Activated CD8-positive, alpha-beta memory T cell treated with anti-CD3 and anti-CD28 coated beads, Interleukin-2, amount 10 ng/mL, durations not matched to agents 7 days and 5 days (primary cell): ENCODE measurements at places on chromosomes 4 and X. TPM values are rescaled to one million over a fixed set of nuclear protein-coding genes. Genes with fewer than 3 reads are reported as not detected.

The GABRG1 gene
- not detected for total RNA-seq

The FGFBP2 gene
- total RNA-seq, result 9.0 TPM

The CEP44 gene
- 25.8 TPM for total RNA-seq

The RAB41 gene
- not detected for total RNA-seq

The SPANXN1 gene
- total RNA-seq, result not detected

The FGD1 gene
- total RNA-seq, result not detected

DNA sequence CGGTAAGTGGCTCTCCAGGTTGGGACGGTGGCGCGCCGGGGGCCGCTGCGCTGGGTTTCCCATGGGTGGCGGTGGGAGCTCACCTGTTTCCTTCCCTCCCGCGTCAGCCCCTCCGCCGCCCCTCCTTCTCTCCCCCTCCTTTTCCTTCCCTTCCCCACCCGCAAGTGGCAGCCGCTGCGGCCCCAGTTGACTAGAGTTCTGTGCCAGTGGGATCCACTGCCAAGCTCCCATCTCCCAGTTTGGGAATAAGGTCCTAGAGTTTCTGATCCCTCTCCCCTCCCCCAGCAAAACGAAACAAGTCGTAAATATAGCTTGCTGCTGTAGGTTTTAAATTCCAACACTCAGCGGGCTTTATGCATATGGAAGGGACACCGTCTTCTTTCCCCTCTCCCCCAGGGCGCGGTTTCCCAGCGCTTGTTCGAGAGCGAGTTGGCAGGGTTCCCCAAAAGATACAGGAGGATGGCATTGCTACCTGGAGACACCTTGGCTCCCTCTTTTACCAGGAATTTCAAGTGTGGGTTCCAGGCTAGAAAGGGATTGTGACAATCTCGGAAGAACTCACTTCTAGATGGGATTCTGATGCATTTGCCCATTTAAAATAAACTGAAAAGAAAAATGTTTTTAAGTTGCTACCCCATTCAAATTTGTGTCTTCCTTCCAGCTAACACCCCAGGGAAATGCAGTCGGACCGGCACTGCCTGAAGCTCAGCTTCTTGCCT, 1.2 kb downstream of the TLL1 start:
- DNase-seq, result no peak
- no peaks in the 10 kb centered on the region for H3K36me3 ChIP-seq
- peaks cover 58% of the 10 kb centered on the region for H3K27me3 ChIP-seq
- peak overlapping the region; percentile 22 for H3K4me3 ChIP-seq
- H3K27ac ChIP-seq, result no peak overlapping the region

- peak within 1 kb of the TSS; percentile 65 for H3K4me3 ChIP-seq
- peak; percentile 64 for DNase-seq
Observed at GRCh38 chr4:86359944-86360478, at the start of gene MAPK10. TSS of gene MAPK10 (minus strand) at chr4:86360053.

DNA sequence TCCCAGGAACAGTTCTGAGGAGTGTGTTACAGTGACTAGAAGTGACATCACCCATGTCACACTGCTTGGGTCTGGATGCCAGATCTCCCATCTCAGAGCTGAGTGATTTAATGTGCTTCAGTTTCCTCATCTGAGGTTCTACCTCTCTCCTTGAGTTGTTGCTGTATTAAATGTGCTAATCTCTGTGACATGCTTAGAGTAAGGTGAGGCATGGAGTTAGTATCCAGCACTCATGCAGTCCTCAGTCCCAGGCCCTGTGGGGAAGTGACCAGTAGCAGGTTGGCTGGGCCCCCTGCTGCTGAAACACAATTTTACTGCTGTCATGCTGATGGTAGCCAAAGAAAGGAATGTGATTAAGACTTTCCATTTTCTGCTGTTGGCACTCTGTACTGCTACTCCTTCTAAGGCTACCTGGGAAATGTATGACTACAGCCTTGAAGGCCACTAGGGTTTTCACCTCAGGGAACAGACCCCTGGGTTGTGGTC, 639.6 kb downstream of the MID1IP1 start:
- no peaks in the 10 kb centered on the region for H3K27me3 ChIP-seq
- peak; percentile 41 for DNase-seq
- H3K4me1 ChIP-seq, result peaks cover 24% of the 10 kb centered on the region
- H3K36me3 ChIP-seq, result no peaks in the 10 kb centered on the region
- H3K4me3 ChIP-seq, result peak overlapping the region; percentile 67
- peak overlapping the region; percentile 91 for H3K27ac ChIP-seq

DNA sequence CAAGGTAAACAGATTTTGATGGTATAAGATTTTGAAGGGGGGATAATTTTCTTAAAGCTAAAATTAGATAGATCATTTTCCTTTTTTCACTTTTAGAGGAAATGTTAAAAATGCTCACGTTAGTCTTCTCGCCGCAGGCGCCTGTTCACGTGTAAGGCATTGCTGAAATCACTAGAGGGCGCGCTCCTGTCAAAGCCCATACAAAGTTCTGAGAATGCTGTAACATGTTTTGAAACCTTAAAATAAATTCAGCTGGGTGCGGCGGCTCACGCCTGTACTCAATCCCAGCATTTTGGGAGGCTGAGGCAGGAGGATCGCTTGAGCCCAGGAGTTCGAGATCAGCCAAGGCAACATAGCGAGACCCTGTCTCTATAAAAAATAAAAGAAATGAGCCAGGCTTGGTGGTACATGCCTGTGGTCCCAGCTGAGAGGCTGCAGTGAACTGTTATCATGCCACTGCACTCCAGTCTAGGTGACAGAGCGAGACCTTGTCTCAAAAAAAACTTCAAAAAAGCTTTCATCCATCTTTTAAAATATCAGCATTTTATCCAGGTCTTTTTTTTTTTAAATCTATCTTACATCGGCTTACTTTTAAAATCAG, 138.0 kb downstream of the RBMX2 start:
- H3K4me1 ChIP-seq, result no peaks in the 10 kb centered on the region
- H3K36me3 ChIP-seq, result no peaks in the 10 kb centered on the region
- DNase-seq, result peak; percentile 55
- H3K27ac ChIP-seq, result no peak overlapping the region

DNA sequence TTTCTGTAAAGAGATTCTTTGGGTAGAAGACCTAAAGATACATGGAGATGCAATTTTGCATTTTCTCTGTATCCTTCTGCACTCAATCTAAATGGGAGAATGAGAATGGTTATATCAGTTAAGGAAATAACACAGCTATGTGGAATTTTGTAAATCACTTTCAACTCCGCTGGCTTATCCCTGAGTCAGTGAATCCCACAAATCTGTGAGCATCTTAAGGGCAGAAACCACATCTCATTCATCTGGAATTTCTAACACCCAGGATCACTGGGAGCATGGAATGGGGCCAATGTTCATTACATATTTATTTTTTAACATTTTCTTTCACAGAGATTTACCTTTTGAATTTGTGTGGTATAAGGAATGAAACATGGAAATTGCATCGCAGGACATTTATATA, 167.8 kb downstream of the CFAP47 start:
- H3K4me3 ChIP-seq, result no peak overlapping the region
- no peak for DNase-seq
- no peak overlapping the region for H3K27ac ChIP-seq
- no peaks in the 10 kb centered on the region for H3K27me3 ChIP-seq

GRCh38 chrX:54641530-54641929, 111.5 kb downstream of the GNL3L start:
- H3K36me3 ChIP-seq, result peaks cover 6% of the 10 kb centered on the region
- H3K27ac ChIP-seq, result no peak overlapping the region
- peaks cover 7% of the 10 kb centered on the region for H3K4me1 ChIP-seq
- no peaks in the 10 kb centered on the region for H3K27me3 ChIP-seq

GRCh38 chrX:109707720-109708119, 25.3 kb downstream of the ACSL4 start:
- peaks cover 10% of the 10 kb centered on the region for H3K36me3 ChIP-seq
- no peak for DNase-seq
- H3K4me3 ChIP-seq, result peak overlapping the region; percentile 57
- H3K4me1 ChIP-seq, result peaks cover 53% of the 10 kb centered on the region
- peak overlapping the region; percentile 15 for H3K27ac ChIP-seq
- no peaks in the 10 kb centered on the region for H3K27me3 ChIP-seq

DNA sequence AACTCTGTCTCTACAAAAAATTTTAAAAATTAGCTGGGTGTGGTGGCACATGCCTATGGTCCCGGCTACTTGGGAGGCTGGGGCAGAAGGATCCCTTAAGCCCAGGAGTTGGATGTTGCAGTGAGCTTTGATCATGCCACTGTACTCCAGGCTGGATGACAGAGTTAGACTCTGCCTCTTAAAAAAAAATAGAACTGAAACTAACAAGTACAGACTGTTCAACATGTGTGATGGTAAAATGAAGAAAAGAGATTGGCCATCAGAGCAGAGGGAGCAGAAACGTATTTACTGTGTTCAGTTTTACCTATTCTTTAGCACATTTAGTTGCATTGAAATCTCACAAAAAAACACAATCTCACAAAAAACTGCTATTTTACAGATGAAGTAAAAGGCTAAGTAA, 77.9 kb upstream of the NAP1L5 start:
- DNase-seq, result no peak
- peaks cover 4% of the 10 kb centered on the region for H3K27me3 ChIP-seq
- no peak overlapping the region for H3K4me3 ChIP-seq
- peaks cover 7% of the 10 kb centered on the region for H3K36me3 ChIP-seq
- H3K4me1 ChIP-seq, result no peaks in the 10 kb centered on the region

DNA sequence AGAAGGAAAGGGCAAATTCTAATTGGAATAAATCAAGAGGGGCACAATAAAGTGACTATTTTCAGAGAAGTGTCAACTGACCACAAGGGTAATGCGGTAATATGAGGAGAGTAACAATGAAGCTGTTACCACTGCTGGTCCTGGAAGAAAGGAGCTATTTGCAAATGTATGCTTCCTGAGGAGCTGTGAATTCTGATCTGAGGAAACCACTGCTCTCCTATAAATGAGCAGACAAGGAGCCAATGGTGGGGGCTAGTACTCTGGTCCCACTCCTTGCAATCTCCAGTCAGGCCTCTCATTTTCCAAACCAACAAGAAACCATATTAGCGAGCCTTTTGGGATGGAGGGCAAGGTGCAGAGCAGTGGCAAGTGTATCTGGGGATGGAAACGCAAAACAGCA, 770.2 kb downstream of the FSTL5 start:
- no peak overlapping the region for H3K27ac ChIP-seq
- no peaks in the 10 kb centered on the region for H3K4me1 ChIP-seq
- no peak for DNase-seq
- no peak overlapping the region for H3K4me3 ChIP-seq

- peaks cover 3% of the 10 kb centered on the region for H3K4me1 ChIP-seq
- H3K27ac ChIP-seq, result no peak overlapping the region
- H3K4me3 ChIP-seq, result no peak overlapping the region
- no peaks in the 10 kb centered on the region for H3K27me3 ChIP-seq
Observed at GRCh38 chrX:69116077-69116476, 49.2 kb downstream of the PJA1 start.

DNA sequence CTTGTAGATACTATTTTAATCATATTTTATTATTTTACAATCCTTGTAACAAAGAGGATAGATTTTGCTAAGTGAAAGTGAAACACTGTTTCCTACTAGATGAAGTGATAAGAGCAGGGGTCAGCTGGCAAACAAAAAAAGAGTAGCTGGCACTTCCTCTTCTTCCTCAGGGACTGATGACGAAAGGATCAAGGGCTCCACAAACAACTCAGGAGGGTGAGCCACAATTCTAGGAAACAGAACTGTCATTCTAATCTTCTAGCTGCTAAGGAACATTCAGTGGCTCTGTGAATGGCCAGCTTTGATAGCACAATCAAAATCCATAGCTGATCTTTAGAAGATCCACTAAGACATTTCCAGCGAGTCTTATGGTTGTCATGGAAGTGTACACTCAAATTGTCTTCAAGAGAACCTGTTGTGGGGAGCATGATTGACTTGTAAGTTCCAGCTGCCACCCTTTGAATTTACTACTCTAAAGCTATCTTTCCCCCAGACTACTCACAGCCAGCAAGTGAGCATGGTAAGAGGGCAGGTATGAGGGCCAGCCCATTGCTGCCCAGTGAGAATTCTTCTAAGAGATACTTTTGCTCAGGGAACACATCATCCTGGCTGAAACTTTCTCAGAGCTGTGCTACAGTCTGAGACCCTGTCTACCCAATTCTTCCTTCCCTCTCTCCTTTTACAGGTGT, 275.7 kb upstream of the RASGEF1B start:
- H3K36me3 ChIP-seq, result no peaks in the 10 kb centered on the region
- no peak for DNase-seq
- peaks cover 3% of the 10 kb centered on the region for H3K4me1 ChIP-seq

- H3K36me3 ChIP-seq, result no peaks in the 10 kb centered on the region
- H3K27me3 ChIP-seq, result peaks cover 30% of the 10 kb centered on the region
- H3K27ac ChIP-seq, result no peak overlapping the region
- peaks cover 9% of the 10 kb centered on the region for H3K4me1 ChIP-seq
- no peak for DNase-seq
Observed at GRCh38 chr4:11423465-11423864, 5.2 kb downstream of the HS3ST1 start.

DNA sequence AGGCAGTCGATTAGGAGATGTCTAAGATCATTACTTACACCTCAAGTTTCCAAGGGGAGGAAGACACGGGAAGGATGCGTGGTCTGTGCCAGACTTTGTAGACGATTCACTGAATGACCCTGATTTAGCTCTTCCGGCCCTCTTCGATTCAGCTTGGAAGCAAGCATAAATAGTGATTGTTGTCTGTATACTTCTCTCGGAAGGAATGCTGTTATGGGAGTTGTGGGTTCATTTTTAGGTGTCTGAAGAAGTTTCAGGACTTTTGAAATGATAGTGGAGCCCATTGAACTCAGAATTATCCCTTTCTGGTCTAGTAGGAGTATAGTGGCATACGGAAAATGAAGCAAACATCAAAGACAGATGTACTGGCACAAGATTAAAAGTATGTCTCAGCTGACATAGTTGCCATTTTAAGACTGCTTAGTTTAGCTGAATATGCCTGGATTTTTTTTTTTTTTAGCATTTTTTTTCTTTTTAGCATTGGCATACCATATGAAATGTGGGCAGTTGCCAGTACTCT, 1.0 kb upstream of the ANKRD17 start:
- H3K36me3 ChIP-seq, result peaks cover 8% of the 10 kb centered on the region
- DNase-seq, result no peak
- H3K27ac ChIP-seq, result peak overlapping the region; percentile 98
- H3K4me1 ChIP-seq, result peaks cover 39% of the 10 kb centered on the region
- peak overlapping the region; percentile 99 for H3K4me3 ChIP-seq
- no peaks in the 10 kb centered on the region for H3K27me3 ChIP-seq

DNA sequence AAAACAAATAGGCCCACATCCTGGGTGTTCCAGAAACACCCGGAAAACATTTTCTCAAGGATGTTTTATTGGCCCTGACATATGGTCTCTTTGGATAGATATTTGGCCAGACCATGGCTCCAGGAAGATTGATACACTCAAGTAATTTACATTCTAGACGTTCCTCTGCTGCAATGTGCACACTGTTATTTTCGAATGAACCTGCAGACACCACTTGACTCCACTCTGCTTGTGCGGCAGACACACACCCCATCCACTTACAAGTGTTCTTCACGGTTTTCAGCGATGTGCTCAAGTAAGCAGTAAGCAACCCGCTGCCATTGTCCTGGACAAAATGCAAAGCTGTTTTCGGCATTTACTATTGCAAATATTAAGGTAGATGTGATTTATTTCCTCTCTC, 12.0 kb upstream of the GPM6A start:
- H3K36me3 ChIP-seq, result no peaks in the 10 kb centered on the region
- no peaks in the 10 kb centered on the region for H3K4me1 ChIP-seq

GRCh38 chr4:137063961-137064360, 468.3 kb downstream of the PCDH18 start:
- no peaks in the 10 kb centered on the region for H3K4me1 ChIP-seq
- H3K27ac ChIP-seq, result no peak overlapping the region
- no peak overlapping the region for H3K4me3 ChIP-seq
- H3K27me3 ChIP-seq, result no peaks in the 10 kb centered on the region
